ENCODE measurements at places on chromosomes 4 and X. TPM values are rescaled to one million over a fixed set of nuclear protein-coding genes. Genes with fewer than 3 reads are reported as not detected.

Gene TCEAL6
- not detected for total RNA-seq

Gene PAK3
- 3.7 TPM for total RNA-seq

Gene DAPP1
- 29.8 TPM for total RNA-seq

DNA sequence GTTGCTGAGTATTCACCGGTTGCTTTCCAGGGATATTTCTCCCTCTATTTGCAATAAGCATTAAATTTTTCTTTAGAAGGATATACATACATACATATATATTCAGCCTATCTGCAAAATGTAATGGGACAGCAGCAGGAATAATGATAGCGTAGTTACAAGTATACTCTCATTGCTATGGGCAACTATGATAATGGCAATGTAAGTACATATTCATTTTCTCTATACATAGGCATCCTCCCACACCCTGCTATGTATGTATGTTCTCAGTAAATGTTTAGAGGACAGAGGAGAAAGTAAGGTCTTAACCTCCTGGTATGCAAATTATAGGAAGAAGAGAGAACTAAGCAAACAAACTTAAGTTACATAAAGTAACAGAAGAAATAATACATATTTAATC, 19.7 kb upstream of the MAB21L2 start:
- no peak for DNase-seq

DNA sequence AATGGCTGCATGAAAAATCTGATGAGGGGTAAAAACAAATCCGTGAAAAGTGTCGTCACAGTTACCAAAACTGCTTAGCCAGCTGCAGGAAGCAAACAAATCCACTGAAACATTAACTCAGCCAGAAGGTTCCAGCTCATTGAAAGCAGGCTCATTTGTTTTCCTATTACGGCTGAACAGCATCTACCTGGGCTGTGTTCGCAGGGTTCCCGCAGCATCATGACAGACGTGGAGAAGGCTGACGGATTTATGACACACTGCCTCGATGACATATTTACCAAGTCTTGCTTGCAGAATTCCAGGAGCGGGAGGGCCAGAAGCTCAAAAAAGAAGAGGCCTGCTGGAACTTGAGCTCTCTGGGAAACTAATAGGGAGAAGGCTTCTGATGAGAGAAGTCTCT, 781.1 kb downstream of the RAB28 start:
- DNase-seq, result no peak

GRCh38 chrX:56798339-56798711, 69.3 kb downstream of the NBDY start:
- no peak for DNase-seq
